ENCODE measurements at places on chromosomes 6 and 20.

DNA sequence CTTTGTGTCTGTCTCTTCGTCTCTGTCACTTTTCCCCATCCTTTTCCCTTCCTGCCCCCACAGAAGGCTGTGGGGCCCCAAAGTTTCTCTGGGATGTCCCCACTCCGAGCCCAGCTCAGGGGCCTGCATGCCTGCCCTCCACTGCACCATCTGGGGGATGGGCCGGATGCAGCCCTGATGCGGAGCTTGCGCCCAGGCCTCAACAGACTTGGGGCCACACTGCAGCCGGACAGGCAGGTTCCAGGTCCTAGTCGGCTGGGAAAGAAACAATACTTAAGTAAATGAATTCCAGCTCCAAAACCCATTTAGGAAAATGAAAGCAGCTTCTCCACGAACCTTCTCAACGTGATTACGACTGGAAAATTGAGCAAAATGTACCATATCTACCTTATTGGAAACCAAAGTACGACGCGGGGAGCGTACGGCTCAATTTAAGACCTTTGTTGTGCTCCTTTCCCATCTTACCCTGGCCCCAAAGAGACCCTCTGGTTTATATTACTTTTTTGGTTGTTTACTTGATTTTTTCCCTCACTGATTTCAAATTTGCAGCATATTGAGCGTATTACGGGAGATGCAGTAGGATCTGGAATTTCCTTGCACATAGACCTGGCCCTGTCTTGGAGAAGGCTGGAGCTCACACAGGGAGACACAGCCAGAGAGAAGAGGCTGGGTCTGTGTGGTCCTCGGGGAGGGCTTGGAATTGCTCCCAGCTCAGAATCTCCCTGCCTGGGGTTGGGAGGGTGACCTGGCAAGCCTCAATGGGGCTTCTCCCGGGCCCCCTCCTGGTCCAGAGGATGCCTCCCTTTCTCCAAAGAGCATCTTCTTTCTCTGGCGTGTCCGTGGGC, 8.0 kb downstream of the FOXC1 start:
- no peak for DNase-seq
- H3K36me3 ChIP-seq: peaks cover 1% of the 10 kb centered on the region
- H3K4me3 ChIP-seq: no peak overlapping the region
- peaks cover 49% of the 10 kb centered on the region for H3K27me3 ChIP-seq

DNA sequence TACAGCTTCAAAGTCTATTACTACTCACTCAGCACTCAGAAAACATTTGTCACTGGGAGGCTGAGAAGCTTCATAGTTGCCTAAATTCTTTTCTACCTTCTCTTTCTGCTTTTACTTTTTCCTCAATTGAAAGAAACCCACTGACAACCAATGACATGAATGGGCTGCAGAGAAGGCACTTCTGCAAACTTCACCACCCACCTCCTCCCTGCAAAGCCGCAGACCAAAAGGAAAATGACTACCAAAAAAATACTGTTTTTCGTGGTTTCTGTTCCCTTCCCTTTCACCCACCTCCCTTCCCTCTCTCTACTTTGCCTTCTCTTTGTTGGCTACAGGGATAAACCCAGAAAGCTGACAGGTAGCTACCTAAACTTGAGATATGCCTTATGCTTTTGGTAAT, 3.2 kb downstream of the GNAS-AS1 start:
- H3K4me3 ChIP-seq: no peak overlapping the region
- H3K4me1 ChIP-seq: peaks cover 28% of the 10 kb centered on the region
- H3K36me3 ChIP-seq: peaks cover 2% of the 10 kb centered on the region
- no peak for DNase-seq
- no peak overlapping the region for H3K27ac ChIP-seq

DNA sequence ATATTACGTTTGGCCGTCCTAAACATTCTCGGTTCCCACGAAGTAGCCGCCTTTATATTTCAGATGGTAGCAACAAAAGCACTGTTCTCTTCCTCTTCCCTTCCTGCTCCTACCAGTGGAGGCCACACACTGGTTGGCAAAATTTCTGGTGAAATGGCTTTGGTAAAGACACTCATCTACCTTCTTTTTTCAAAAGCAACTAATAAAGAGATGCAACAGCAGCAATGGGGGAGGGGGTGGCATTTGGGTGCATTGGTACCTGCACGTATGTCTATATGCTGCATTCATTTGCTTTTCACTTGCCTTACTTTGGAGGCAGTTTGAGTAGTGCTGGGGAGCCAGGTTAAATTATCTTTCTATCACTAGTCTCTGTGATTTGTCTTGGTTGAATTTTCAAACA, 6.0 kb downstream of the POU3F2 start:
- H3K27me3 ChIP-seq: peaks cover 100% of the 10 kb centered on the region
- no peak overlapping the region for H3K4me3 ChIP-seq
- H3K36me3 ChIP-seq: peaks cover 2% of the 10 kb centered on the region
- H3K4me1 ChIP-seq: peaks cover 27% of the 10 kb centered on the region
- DNase-seq: no peak
- no peak overlapping the region for H3K27ac ChIP-seq

GRCh38 chr6:106161311-106161874, 75.3 kb downstream of the PRDM1 start:
- H3K4me3 ChIP-seq: no peak overlapping the region
- H3K36me3 ChIP-seq: peaks cover 11% of the 10 kb centered on the region
- DNase-seq: no peak
- peaks cover 40% of the 10 kb centered on the region for H3K4me1 ChIP-seq
- H3K27ac ChIP-seq: peak overlapping the region; percentile 97
- no peaks in the 10 kb centered on the region for H3K27me3 ChIP-seq

DNA sequence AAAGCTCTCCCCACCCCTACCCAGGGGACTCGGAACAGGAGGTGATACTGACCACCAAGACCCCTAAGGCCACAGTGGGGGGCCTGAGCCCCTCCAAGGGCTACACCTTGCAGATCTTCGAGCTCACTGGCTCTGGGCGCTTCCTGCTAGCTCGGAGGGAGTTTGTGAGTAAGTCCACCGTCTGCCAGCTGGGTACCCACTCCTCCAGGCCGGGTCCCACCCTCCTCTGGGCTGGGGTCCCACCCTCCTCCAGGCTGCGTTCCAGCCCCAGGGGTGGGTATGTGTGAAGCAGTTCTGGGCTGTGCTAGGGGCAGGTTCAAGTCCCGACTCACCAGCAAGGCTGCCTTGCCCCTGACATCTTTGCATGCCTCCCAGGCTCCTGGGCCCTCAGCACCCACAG, 12.4 kb downstream of the COL20A1 start:
- no peak overlapping the region for H3K4me3 ChIP-seq
- no peak for DNase-seq
- no peak overlapping the region for H3K27ac ChIP-seq
- H3K4me1 ChIP-seq: no peaks in the 10 kb centered on the region
- H3K36me3 ChIP-seq: peaks cover 2% of the 10 kb centered on the region
- H3K27me3 ChIP-seq: peaks cover 30% of the 10 kb centered on the region

- no peaks in the 10 kb centered on the region for H3K4me1 ChIP-seq
- no peak overlapping the region for H3K4me3 ChIP-seq
These were observed 21.8 kb upstream of the SAMD5 start for GRCh38 chr6:147486683-147487082.

DNA sequence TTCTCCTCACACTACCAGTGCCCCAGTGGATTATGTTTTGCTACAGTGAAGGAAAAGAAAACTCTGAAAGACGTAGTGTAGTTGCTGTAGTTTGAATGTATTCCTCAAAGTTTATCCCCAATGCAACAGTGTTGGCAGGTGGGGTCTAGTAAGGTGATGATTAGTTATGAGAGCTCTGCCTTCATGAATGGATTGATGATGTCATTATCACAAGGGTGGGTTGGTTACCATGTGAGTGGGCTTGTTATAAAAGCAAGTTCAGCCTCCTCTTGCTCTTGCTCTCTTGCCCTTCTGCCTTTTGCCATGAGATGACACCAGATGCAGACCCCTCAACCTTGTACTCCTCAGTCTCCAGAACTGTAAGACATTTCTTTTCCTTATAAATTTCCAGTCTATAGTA, 244.7 kb upstream of the RSPO3 start:
- no peak for DNase-seq
- no peak overlapping the region for H3K4me3 ChIP-seq
- H3K36me3 ChIP-seq: no peaks in the 10 kb centered on the region
- H3K27ac ChIP-seq: no peak overlapping the region
- H3K4me1 ChIP-seq: no peaks in the 10 kb centered on the region

DNA sequence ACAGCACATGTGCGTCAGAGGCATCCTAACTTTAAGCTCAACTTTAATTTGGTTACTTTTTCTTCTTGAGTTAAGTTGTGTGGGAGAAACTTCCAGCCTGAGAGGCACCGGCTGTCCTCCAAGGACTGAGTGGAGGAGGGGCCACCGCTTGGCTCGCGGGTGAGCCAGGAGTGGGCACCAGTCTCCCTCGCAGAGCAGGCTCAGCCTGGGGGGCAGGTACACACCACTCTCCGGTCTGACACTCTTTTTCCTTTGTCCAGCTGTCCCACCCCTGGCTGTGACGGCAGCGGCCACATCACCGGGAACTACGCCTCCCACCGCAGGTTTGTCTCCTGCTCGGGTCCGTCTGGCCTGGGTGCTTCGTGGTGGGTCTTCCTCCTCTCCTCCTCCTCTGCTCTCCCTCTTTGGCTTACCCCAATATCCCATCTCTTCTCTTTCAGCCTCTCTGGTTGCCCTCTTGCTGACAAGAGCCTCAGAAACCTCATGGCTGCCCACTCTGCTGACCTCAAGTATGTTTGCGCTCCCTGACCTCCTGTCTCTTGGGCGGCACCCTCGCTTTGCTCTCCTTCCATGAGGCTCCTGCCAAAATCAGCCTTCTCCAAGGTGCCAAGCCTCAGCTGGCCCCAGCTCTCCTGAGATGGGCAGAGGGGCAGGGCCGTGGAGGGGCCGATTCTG, 32.6 kb upstream of the PCMTD2 start:
- H3K36me3 ChIP-seq: no peaks in the 10 kb centered on the region
- no peak overlapping the region for H3K27ac ChIP-seq
- H3K4me3 ChIP-seq: no peak overlapping the region
- H3K4me1 ChIP-seq: peaks cover 36% of the 10 kb centered on the region
- peaks cover 40% of the 10 kb centered on the region for H3K27me3 ChIP-seq

GRCh38 chr20:54203281-54203680, 4.6 kb upstream of the PFDN4 start:
- peaks cover 3% of the 10 kb centered on the region for H3K36me3 ChIP-seq
- H3K27ac ChIP-seq: no peak overlapping the region
- no peak overlapping the region for H3K4me3 ChIP-seq
- no peaks in the 10 kb centered on the region for H3K4me1 ChIP-seq
- H3K27me3 ChIP-seq: peaks cover 13% of the 10 kb centered on the region
- DNase-seq: no peak
